ENCODE measurements at places on chromosomes 4 and X.

- DNase-seq = no peak
Observed at GRCh38 chr4:103032574-103032973, 13.1 kb upstream of the SLC9B1 start.

GRCh38 chr4:35164063-35164462 lies 1080.3 kb downstream of the ARAP2 start:
- DNase-seq = no peak

- DNase-seq = no peak
Observed at GRCh38 chr4:63105839-63106238, 1303.4 kb downstream of the TECRL start.

- no peak for DNase-seq
Observed at GRCh38 chr4:39085891-39086290, 23.9 kb downstream of the KLHL5 start.

GRCh38 chrX:28638775-28639174 lies 51.5 kb downstream of the IL1RAPL1 start:
- no peak for DNase-seq

GRCh38 chrX:133995759-133996158 lies 10.4 kb upstream of the GPC3 start:
- DNase-seq = no peak

DNA sequence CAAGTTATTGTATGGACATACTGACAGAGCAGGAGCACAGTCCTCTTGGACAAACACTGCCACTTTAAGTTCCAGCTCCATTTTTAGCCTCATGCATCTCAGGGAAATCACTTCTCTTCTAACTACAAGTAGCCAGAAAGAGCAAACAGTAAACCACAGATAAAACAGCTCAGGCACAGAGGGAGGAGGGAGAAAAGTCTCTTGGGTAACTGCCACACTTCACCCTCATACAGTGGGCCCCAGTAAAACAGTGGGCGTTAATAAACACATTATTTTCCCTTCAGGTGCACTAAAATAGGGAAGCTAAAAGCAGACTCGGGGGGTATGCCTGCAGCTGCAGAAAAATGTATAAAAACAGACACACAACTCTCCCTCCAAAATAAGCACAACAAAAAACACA lies 21.6 kb downstream of the CD38 start:
- DNase-seq = no peak

DNA sequence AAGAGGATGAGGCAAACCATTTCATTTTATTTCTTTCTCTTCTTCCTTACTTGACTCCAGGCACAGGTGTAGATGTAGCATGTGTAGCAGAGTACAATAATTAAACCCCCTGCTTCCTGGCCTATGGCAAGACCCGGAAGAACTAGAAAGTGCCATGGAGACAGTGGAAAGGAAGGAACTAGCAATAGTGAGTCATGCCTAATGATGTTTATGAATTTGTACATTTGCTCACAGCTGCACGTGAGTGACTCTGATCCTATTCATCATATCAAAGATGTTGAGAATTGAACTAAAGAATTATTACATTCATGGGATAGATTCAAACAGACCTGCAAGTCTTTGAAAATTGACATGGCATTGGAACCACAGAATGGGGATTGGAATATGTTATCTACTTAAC lies 2233.9 kb upstream of the TENM3 start:
- DNase-seq = no peak

DNA sequence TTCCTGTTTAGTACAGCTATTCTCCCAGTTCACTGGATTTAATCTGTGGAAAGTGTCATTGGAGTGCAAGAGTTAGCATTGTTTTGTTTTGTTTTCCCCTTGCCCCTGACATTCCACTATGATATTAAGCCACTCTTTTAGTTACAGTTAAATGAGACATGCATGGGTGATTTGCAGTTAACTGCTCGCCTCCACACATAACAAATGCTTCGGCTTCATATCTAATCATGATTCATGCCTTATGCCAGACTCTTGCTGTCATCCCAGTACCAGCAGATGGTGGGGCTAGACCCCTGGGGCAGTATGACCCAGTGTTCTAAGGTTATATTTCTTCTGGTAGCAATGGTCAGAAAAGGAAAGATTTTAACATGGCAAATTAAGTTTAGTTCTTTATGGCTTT lies 80.1 kb downstream of the RAP1GDS1 start:
- DNase-seq = no peak

- DNase-seq = no peak
Observed at GRCh38 chrX:119783026-119783425, 8.4 kb downstream of the RPL39 start.

DNA sequence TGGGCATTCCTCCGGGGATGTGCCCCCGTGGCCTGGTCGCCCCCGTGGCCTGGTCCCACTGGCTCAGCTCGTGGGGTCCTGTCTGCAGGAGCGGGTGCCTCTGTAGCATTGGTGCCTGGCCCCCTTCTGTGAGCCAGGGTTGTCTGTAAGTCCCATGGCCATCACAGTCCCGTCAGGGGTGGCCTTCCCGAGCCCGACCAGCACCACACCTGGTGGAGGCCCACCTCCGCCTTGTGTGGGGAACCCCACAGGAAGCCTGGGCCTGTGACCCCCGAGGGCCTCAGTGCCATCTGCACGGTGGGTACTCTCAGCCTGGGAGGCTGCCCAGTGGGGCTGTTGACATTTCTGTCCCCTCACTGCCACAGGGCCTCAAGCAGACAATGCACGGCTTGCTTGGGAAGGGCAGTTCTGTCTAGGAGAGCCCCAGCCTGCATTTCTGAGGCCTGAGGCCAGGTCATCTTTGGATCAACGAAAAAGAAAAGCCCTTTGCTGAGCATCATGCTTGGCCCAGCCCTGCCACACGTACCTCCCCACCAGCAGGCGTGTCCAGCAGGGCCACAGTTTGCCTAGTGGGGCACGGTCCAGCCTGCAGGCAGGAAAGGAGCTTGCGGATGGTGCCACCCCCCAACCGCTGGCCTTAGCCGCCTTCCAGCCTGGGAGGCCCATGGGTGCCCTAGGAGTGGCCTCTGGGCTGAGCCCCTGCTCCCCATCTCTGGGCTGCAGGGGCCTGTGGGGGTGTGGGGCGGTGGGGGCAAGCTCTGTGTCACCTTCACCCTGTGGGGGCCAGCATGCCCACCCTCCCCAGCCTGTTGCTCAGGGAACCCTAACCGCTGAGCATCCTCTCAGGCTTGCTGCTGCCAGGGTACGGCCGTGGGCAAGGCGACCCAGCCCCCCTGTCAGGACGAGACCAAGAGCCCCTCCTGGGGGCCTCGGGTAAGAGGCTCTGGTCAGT lies 23.2 kb downstream of the NKX1-1 start:
- DNase-seq = no peak

DNA sequence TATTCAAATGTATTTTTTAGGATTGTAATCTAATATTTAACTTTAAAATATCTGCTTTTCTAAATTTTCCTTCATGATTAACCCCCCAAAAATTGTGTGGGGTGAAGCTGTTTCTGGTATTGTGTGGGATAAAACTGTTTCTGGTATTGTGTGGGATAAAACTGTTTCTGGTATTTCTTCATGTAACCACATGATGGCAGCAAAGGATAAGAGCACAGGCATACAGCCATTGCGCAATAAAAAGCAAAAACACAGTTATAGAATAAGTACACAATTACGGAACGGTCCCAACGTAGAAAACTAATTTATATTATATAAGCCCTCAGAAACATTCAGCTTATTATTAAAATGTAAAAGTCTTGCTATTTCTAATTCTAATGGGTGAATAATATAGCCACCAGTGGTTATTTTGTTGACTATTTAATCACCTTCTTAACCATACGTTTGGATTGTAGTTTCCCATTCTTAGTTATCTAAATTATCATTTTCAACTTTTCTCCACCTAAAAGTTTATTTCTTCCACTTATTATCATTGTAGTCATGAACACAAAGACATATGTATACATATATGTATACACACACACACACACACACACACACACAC lies 333.9 kb upstream of the FSTL5 start:
- DNase-seq = peak; percentile 7

GRCh38 chrX:135345107-135345589 lies 35.9 kb downstream of the ETDC start:
- no peak for DNase-seq

GRCh38 chr4:3724319-3725231 lies 41.6 kb upstream of the ADRA2C start:
- DNase-seq = no peak

DNA sequence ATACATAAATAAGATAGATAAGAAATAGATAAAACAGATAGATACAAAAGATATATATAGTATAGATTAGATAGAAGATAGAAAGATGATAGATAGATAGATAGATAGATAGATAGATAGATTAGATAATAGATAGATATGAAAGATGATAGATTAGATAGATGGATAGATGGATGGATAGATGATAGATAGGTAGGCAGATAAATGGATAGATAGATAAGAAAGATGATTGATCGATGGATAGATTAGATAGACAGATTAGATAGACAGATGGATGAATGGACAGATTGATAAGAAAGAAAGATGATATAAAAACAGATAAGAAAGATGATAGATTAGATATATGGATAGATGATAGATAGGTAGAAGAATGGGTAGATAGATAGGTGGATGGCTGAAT lies 90.3 kb downstream of the SMIM20 start:
- no peak for DNase-seq

Measured in NCI-H2029 treated with DMSO at 0.1 percent for 48 hours (cell line).